ENCODE measurements at places on chromosomes 3 and 15.

GRCh38 chr15:98712845-98713584 lies 64.7 kb downstream of the IGF1R start:
- DNase-seq, result no peak

DNA sequence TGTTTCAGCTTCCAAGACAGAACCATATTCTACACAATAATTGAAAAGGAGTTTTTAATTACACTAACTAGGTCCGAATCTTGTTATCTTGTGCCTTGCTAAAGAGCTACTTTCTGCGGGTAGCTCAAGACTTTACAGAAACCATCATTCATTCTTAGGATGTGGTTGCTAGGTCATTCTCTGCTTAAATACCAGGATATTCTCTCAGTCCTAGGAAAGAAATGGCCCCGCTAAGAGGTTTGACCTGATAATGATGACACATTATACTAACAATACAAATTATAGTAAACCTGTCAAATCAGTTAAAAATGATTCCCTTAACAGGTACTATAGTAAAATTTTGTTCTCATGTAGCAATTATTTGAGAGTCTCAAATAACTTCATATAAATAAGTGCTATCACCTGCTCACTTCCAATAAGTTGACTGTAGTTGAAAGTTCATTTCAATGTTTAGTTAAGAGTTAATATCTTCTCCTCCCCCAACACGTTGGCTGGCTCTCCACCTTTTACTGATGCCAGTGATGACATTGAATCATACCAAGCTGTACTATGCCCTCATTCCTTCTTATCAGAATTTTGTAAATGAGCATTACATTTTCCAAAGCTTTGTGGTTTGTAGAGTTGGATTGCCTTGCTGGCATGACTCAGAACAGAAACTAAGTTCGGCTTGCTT lies 3.6 kb upstream of the C3orf85 start:
- no peak for DNase-seq

GRCh38 chr3:11769704-11770476 lies 76.8 kb downstream of the TAMM41 start:
- no peak for DNase-seq

DNA sequence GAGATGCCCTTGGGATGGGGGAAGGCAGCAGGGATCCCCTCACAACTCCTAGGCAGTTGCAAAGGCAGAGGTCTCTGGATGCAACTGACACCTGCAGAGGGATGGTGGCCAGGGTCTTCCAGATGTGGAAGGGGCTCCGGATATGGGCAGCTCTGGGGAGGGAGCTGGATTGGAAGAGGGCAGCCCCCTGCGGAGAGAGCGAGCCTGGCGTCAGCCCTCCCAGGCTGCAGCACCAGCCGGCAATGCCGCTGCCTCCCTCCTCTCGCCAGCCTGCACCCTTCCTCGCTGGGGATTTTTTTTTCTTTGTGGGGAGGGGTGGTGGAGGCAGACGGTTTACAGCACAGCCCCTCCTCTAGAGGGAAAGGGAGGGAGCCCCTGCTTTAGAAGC lies 1.6 kb downstream of the INSYN1 start:
- no peak for DNase-seq

DNA sequence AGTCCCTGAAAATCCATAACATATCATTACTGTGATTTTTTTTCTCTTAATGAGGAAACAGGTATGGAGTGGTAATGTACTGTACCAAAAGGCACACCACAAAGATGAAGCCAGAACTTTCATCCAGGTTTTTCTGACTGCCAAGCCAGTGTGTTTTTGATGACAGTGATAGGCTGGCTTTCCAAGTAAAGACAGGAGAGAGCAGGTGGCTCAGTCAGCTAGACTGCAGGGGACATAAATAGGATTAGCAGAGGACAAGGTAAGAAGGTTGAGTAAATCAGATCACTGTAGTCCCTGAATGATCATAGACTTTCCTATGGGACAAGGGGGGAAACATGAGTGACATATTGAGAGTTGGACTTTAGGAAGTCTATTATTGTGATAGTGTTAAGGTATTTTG lies 127.9 kb downstream of the GADL1 start:
- no peak for DNase-seq

DNA sequence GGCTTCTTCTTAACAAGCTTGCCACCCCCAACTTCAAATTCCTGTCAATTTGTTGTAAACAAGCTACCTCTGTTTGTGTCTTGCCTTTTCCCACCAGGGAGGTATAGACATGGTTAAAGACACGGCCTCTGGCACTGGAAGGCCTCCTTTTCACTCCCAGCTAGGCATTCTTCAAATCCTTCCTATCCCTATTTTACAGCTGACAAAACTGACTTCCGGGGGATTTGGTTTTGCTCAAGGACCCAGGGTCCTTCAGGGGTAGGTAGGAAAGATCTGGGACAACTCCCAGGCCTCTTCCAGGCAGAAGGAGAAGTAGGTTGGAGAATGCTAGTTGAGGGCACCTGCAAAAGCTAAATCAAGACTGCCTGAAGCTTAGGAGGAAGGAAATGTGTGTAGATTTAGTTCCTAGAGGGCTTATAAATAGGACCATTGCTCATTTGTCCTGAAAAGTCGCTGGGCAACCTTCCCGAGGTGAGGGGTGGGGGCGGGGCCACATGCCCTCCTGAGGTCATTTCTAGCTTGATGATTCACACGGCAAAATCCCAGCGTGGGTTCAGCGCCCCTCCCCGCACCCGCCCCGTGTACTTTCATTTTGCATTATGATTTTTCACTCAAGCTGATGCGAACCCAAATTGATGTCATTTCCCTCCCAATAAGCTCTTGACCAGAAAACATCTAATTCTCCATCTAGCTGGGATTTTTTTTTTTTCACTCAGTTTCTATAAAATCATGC lies 365.5 kb downstream of the SHQ1 start:
- DNase-seq, result no peak

DNA sequence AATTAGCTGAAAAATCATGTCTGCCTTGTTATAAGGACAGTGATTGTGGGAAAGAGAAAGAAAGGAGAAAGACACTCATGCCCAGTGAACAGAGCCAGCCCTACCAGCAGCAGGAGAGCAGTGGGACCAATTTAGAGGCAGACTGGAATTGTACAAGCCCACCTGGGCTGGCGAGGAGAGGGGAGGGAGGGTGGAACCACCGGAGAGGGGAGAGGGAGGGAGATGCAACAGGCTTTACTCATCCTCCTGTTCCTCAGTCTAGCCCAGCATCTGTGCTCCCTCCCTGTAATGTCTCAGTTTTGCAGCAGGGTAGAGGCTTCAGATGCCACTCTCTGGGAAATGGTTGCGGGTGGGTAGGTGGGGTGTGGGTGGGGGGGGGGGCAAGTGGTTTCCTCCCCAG lies 54.7 kb downstream of the RAB11A start:
- no peak for DNase-seq

DNA sequence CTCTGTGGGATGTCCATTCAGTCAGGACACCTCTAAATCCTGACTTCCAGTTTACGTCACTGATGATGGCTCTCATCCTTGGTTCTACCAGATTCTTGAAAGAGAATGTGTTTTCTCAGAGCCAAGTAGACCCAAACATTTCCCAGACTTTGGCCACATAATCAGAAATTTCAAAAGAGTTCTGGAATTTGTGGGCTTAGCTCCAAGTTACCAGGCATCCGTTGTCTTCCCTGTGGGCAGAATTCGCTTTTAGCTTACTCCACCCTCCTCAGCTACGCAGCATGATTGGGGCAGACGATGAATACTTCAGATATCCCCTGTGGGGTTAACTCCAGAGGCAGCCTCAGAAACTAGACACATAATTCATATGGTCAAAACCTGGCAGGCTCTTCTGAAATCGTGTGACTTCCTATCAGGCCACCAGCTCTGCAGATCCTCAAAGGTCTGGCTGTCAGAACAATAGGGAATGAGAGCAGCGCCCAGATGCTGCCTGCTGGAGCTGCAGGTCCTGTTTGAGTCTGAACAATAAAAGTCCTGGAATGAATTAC lies 30.6 kb downstream of the CRTC3 start:
- peak; percentile 82 for DNase-seq

- no peak for DNase-seq
These were observed 27.5 kb downstream of the NBEAL2 start for GRCh38 chr3:47007001-47007400.

DNA sequence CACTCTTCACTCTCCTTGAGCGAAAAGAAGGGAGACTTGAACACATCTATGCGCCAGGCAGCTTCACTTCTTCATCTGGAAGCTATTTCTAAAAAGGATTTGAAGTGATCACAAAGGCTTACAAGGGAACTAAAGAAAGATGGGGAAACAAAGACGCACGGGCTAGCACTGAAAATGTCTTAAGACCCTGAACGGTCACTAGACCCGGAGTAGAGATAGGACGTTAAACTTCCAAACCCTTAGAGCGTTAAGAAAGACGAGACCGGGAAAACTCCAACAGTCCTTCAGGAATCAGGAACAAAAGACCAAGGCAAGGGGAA lies 47.5 kb upstream of the EPHB3 start:
- DNase-seq, result no peak

- peak; percentile 80 for DNase-seq
These were observed 178.7 kb upstream of the DPH6 start for GRCh38 chr15:35724626-35725025.

- no peak for DNase-seq
These were observed 291.3 kb downstream of the TLE3 start for GRCh38 chr15:69806287-69806915.

DNA sequence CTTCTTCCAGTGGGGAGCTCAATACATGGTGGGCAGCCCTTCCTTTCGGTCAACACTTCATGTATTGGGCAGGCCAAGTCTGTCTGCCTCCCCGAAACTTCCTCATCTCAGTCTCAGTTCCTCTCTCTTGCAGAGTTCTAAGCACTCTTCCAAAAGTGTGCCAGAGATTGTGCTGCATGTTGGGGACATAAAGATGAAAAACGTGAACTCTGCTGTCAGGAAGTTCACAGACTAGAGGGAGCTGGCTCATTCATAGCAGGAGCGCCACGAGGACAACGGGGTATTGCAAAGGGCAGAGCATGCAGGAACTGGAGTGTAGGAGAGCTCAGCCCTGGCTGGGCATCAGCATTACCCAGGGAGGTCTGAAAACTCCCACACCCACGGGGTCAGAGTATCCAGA lies 15.3 kb upstream of the EPHB3 start:
- no peak for DNase-seq

- peak; percentile 71 for DNase-seq
These were observed 79.3 kb upstream of the OXTR start for GRCh38 chr3:8848696-8849131.

- no peak for DNase-seq
These were observed 89.7 kb upstream of the XCR1 start for GRCh38 chr3:46116996-46117395.

DNA sequence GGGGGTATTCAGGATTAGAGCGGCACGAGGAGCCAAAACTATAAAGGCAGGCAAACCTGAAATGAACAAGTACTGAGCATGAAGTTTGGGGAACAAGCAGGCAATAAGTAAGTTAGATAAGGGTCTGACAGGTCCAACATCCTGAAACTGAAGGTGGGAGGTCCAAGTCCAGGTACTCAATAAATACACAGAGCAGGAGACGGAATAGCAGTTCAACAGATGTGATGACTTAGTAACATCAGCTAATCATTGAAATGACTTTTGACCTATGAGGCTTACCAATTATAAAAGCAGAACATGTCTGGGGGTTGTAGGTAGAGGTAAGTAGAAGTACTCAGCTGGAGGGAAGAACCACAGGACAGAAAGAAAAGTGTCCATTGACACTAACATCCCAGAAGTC lies 132.8 kb upstream of the PDZRN3 start:
- DNase-seq, result no peak

GRCh38 chr3:101879623-101880284 lies 30.4 kb downstream of the NFKBIZ start:
- no peak for DNase-seq

GRCh38 chr3:116579840-116580239 lies 129.7 kb upstream of the TUSC7 start:
- DNase-seq, result no peak

DNA sequence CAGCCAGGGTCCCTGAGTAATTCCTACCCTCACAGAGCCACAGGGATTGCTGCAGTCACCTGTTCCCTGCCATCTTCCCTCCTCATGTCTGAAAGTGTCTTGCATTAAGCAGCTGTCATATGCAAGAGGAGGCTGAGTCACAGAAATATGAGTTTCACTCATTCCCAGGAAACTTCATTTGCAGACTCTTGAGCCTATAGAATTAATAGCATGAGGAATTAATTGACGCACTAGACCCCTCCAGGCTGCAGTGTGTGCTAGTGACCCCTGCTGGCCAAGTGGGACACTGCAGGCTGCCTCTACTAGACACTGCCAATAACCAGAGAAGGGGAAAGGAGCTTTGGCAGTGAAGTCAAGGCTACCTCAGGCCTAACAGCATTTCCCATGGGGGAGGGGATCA lies 50.6 kb upstream of the SLC6A1 start:
- DNase-seq, result no peak

- DNase-seq, result no peak
These were observed 678 bp downstream of the DOCK3 start for GRCh38 chr3:50675179-50676030.

- no peak for DNase-seq
These were observed 13.0 kb upstream of the IQGAP1 start for GRCh38 chr15:90375071-90375470.

DNA sequence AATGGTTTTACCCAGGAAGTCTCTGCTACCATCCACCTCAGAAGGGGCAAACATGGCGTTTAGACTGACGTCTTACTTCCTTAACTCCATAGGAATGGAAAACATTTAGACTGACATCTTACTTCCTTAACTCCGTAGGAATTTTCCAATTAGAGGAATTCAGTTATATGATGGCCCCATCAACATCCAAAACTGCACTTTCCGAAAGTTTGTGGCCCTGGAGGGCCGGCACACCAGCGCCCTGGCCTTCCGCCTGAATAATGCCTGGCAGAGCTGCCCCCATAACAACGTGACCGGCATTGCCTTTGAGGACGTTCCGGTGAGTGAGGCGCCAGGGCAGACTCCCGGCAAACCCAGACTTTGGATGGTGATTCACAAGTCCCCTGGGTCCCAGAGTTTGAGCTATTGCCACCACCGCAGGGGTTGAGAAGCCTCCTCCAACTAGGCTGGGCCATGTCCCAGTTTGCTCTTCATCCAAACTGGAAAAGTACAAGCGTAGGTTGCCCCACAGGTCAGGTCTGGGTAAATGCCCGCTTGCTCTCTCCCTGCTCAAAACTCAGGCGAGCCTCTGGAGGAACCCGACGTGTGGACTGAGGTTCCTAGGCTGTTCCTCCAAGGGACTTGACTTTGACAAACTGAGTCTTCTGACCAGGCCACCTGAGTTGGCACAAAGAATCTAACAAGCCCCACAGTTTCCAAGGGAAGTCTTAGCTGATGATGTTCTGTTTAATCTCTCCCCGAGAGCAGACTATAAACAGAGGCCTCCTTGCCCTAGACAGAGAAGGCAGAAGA lies 57.7 kb downstream of the MESD start:
- no peak for DNase-seq

DNA sequence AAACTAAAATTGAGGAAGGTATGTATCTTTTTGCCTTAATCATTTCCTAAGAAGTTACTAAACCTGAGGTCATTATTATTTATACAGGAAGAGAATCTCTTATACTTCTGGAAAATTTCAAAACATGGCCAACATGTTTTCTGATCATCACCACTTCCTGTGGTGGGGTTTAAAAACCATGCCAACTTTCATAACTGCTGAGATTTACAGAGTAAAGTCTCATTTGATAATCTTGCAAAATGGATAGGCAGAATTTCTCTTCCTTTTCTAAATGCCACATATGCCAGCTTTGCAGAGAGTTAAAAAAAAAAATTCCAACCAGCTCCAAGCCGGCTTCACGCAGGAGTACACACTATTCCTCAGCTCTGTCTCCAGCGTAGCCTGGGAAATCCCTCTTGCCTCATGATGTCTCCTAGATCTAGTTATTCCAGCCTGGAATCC lies 124.3 kb upstream of the SPRED1 start:
- no peak for DNase-seq

GRCh38 chr3:139230391-139230790 lies 113.4 kb upstream of the MRPS22 start:
- DNase-seq, result peak; percentile 7

GRCh38 chr3:52395503-52395865 lies 49.4 kb downstream of the SEMA3G start:
- no peak for DNase-seq

Measured in HS-27A (cell line).